ENCODE measurements at places on chromosomes 4 and X. TPM values are rescaled to one million over a fixed set of nuclear protein-coding genes. Genes with fewer than 3 reads are reported as not detected.
A peak's percentile ranks its signal among the peaks of the same experiment; 100 is the strongest.

GRCh38 chrX:100407147-100407783, 2.8 kb downstream of the PCDH19 start:
- peaks cover 51% of the 10 kb centered on the region for H3K27me3 ChIP-seq
- H3K36me3 ChIP-seq: no peaks in the 10 kb centered on the region

LRAT gene
- 5.8 TPM for total RNA-seq

GRCh38 chr4:176444741-176445140, 125.0 kb downstream of the SPCS3 start:
- DNase-seq: peak; percentile 41
- H3K36me3 ChIP-seq: no peaks in the 10 kb centered on the region
- peaks cover 31% of the 10 kb centered on the region for H3K4me1 ChIP-seq
- peak overlapping the region; percentile 96 for H3K27ac ChIP-seq
- no peaks in the 10 kb centered on the region for H3K27me3 ChIP-seq

DNA sequence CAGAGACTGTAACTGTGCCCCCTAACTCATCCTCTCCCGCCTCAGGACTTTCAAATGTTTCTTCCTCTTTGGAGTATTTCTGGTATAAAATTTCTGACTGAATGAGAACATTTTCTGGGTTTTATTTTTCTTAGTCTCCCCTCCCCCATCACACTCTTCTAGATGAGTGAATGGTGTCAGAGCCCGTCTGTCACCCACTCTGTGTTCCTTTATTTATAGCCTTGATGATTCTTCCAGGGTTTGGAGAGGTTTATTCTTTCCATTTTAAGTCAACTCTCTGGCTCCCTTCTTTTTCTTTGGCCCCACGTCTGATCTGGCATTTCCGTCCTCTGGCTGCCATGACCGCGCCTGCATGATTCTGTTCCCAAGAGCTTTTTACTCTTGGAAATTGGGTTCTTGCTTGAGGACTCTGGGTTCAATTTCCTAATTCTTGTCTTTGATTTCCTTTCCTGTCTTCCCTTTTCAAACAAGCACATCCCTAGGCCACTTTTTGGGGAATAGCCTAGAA, 128.8 kb downstream of the NSUN7 start:
- no peaks in the 10 kb centered on the region for H3K27me3 ChIP-seq
- peaks cover 82% of the 10 kb centered on the region for H3K36me3 ChIP-seq
- no peak overlapping the region for H3K4me3 ChIP-seq
- DNase-seq: no peak
- H3K4me1 ChIP-seq: no peaks in the 10 kb centered on the region
- H3K27ac ChIP-seq: no peak overlapping the region

EIF2S3 gene
- 391 TPM for total RNA-seq

- peaks cover 4% of the 10 kb centered on the region for H3K36me3 ChIP-seq
- DNase-seq: peak; percentile 11
- no peak overlapping the region for H3K4me3 ChIP-seq
- no peak overlapping the region for H3K27ac ChIP-seq
Measured at GRCh38 chrX:19875050-19875431, 12.4 kb downstream of the SH3KBP1 start.

DNA sequence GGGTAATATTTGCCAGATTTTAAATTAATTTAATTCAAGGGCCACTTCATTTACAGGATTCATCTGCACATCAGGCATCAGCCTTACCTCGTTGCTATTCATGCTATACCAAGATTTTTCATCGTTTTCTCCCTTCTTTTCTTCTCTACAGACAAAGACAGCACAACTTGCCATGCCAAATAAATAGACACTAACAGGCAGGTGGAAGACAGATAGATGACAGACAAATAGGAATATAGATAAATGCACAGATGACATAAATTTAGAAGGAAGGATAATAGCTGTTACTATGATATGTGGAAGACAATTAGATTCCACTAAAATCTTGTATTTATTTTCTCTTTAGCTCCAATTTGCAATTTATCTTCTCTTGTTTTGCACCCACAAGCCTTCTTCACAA, 164.5 kb upstream of the ARX start:
- no peaks in the 10 kb centered on the region for H3K36me3 ChIP-seq
- no peaks in the 10 kb centered on the region for H3K27me3 ChIP-seq
- H3K27ac ChIP-seq: no peak overlapping the region
- no peak for DNase-seq
- no peak overlapping the region for H3K4me3 ChIP-seq
- no peaks in the 10 kb centered on the region for H3K4me1 ChIP-seq

GRCh38 chrX:123976706-123977316, 15.3 kb downstream of the STAG2 start:
- peaks cover 14% of the 10 kb centered on the region for H3K36me3 ChIP-seq
- H3K27ac ChIP-seq: no peak overlapping the region
- peak; percentile 60 for DNase-seq

- H3K27me3 ChIP-seq: no peaks in the 10 kb centered on the region
- no peaks in the 10 kb centered on the region for H3K36me3 ChIP-seq
- no peak overlapping the region for H3K4me3 ChIP-seq
- no peak overlapping the region for H3K27ac ChIP-seq
- no peaks in the 10 kb centered on the region for H3K4me1 ChIP-seq
Measured at GRCh38 chr4:128768373-128768996, 41.0 kb upstream of the JADE1 start.
